Smooth muscle cell of bladder (primary cell): ENCODE measurements at places on chromosomes 2 and 18. TPM values are rescaled to one million over a fixed set of nuclear protein-coding genes. Genes with fewer than 3 reads are reported as not detected.

DAPL1 gene
- not detected in 2 replicates for total RNA-seq

GKN1 gene
- total RNA-seq, result not detected in 2 replicates

KCNIP3 gene
- total RNA-seq, result 0.57 and 1.0 TPM in 2 replicates

ANKAR gene
- 6.5 and 6.8 TPM in 2 replicates for total RNA-seq
